Stimulated activated CD4-positive, alpha-beta T cell treated with anti-CD3 and anti-CD28 coated beads, Interleukin-15, amount 100 ng/mL, for 1 hour (primary cell): ENCODE measurements at places on chromosomes 6 and 20.

DNA sequence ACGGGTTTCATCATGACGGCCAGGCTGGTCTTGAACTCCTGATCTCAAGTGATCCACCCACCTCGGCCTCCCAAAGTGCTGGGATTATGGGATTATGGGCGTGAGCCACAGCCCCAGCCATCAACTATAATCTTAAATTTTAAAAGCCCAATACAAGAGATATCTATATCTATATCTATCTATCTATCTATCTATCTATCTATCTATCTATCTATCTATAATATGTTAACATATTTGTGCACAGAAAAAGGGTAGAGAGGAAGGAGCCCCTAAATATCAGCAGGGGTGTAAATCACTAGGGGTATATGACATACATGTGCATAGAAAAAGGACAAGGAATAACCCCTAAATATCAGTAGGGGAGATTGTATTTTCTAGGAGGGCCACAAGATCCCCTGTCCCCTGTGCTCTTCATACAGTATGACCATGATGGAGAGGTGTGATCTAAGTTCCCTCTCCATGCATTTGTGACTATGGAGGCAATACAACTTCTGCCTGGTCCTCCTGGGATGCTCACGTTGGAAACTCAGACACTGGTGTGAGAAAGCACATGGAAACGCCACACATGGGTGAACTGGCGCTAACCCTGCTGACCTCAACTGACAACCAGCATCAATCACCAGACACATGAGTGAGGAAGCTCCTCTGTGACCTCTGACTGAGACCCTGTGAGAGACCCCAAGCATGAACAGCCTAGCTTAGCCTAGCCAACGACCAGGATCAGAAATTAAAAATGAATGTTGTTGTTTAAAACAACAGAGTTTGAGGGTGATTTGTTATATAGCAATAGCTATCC lies 1.2 kb upstream of the SPATS1 start:
- no peak for DNase-seq

DNA sequence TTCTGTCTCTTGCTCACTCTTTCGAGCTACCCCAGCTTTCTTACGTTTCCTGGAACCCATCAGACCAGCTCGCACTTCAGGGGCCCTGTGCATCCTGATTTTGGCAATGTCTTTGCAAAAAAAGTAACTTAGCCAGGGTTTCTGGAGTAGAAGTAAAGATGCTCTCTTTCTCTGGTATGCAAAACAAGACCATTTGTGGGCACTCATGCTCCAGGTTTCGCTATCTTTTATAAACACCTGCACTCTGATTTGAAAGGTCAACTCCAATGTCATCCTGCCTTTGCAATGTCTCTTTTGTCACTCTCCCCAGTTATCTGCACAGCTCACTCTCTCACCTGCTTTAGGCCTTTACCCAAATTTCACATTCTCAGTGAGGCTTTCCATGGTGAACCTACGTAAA lies 869.1 kb downstream of the QKI start:
- no peak for DNase-seq

- DNase-seq, result no peak
Observed at GRCh38 chr6:25441663-25442270, 162.6 kb downstream of the CARMIL1 start.

DNA sequence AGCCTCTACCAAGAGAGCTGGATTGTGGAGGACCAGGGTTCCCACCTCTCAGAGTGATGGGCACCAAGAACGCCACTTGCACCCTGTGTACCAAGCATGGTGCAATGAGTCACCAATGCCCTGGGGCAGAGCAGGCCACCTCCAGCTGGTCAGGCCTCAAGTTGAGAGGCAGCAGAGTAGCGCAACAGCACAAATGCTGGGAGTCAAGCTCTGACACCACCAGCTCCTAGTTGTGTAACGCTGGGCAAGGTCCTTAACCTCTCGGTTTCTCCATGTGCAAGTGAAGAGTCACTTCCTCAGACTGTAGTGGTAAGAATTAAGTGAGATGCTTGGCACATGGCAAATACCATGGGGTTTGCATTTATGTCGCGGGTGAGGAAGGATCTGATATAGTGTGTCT lies 25.6 kb downstream of the GFOD1 start:
- DNase-seq, result no peak

DNA sequence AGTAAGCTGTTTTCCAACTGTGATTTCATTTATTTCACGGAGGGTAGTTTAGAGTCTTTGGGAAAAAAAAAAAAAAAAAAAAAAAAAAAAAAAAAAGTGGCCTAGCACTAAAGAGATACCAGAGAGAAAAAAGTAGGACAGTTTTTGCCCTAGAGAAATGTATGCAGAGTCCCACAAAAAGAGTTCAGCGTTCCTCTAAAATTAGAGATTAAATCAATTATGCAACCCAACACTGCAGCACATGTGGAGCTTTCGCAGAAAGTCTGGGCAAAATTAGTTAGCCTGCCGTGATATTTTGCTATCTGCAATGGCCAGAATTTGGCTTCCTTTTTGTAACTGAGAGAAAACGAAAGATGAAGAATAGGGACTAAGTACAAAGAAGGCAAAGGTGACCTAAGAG lies 309.8 kb downstream of the PKHD1 start:
- DNase-seq, result no peak

DNA sequence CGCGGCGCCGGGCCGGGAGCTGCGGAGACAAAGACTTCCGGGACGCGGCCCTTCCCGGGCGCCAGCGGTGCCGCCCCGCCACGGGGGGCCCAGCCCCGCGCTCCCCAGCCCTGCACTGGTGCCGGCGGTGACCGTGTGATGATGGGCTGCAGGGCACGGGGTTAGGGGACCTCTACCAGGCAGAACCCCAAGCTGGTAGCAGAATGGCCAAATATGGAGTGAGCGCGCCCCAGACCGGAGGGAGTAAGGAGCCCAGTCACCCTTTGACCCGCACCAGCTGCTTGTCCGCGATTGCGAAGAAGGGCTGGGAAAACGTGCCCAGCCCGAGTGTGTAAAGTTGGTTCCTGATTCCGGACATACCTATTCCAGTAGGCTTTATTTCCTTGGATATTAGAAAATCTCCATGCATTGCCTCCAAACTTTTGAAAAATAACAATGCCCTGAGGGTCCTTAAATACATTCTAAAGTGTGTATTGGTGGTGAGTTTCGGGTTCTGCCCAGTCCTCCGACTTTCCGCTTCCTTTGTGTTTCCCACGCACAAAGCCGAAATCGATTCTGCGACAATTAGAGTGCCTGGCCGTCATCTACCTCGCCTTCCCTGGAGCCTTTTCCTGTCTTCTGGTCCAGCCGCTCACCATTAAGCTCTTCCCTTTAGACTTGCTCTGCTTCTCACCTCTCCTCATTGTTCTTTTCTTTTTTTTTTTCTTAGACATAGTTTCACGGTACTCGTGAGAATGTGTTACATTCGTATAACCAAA lies 1.1 kb downstream of the ABRACL start:
- DNase-seq, result no peak

DNA sequence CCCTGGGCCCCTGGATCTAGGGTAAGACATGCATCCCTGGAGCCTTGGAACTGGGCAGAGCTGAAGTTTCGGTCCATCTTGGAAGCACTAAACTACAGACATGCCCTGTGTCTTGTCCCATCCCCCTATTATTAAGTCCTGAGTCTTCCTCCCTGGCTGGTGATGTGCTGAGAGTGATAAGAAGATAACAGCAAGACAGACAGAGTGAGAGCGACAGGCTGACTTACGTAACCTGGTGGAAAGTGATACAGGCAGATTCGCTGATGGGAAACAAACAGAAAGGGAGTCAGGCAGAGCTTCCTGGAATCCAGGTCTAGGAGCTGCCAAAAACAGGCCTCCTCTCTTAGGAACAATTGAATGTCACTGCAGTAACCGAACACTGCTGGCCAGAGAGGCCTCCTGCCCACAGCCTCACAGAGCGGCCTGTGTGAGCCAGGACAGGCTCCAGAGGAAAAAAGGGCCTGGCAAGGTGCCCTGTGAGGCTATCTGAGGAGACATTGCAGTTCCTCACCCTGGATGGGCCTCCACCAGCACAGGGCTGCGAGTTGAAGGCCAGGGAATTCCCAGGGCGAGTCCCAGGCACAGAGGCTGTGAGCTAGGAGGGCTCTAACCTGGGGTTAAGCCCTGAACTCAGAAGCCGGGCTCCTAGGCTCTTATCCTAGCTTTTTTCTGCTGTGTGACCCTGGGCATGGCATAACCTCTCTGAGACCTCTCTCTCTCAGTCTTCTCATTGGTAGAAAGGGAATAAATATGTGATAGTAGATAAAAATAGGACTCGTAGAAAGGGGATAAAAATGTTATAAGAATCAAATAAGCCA lies 34.2 kb upstream of the B4GALT5 start:
- no peak for DNase-seq

DNA sequence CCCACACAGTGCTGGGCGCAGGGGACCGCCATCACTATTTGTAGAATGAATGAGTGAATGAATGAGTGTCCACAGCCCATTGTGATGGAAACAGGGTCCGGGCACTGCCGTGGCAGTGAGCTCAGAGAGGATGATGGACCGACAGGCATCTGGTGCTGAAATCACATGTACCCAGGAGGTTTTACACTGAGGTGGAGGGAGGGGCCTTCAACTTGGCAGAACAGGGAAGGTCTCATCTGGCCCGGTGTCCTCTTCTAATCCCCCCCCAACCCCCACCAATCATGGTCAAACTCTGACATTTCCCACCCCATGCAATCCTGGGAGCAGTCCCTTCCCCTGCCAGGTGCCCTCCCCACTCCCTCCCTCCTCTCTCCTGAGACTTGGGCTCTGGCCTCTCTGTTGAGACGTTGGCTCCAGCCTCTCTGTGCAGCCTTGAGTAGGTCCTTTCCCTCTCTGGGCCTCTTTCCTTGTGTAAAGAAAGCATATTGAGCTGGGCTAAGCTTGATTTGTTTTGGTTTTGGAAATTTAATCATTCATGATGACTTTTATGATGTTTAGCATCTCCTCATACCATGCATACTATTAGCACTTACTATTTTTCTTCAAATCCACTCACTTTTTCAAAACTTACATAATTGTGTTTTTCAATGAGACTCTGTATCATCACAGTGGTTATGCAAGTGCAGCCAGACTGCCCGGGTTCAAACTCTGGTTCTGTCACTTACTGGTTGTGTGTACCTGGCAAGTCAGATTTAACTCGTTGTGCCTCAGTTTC lies 10.8 kb downstream of the KIAA1755 start:
- DNase-seq, result no peak

DNA sequence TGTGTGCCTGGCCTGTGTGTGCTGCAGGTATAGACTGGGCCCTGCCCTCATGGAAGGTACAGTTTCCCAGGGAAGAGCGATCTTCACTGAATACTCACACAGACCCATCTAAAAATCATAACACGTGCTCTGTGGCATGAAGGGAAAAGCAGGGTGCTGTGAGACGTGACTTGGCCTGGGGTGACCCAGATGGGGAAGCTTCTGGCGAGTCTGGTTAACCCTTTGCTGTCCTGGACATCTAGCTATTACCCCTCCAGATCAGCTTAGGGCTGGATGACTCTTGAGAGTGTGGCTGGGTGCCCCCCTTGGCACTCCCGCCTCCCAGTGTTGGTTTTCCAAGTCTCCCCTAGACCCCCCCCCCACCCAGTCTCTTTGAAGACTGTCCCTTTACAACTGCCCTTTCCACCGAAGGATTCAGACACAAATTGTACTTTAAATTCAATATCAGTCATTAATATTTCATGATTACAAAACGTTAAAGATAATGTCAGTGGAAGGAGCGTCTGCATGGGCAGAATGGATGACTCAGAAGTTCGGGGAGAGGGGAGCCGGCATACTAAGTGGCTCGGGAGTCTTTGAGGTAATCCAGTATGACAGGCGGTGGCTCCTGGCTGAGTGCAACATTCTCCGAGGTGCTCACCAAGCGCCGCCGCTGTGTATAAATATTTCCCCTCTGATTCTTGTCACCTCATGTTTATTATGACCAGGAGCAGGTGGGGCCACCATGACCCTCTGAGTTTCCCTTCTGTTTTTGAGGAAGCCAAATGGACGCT lies 77.3 kb downstream of the CD40 start:
- DNase-seq, result no peak

- DNase-seq, result no peak
Observed at GRCh38 chr6:10362300-10362699, 52.6 kb downstream of the TFAP2A start.

- no peak for DNase-seq
Observed at GRCh38 chr6:5115168-5115567, 30.0 kb downstream of the PPP1R3G start.

- DNase-seq, result no peak
Observed at GRCh38 chr20:25361287-25361683, 29.4 kb downstream of the ABHD12 start.

- DNase-seq, result no peak
Observed at GRCh38 chr6:6810727-6811126, 222.2 kb downstream of the LY86 start.

DNA sequence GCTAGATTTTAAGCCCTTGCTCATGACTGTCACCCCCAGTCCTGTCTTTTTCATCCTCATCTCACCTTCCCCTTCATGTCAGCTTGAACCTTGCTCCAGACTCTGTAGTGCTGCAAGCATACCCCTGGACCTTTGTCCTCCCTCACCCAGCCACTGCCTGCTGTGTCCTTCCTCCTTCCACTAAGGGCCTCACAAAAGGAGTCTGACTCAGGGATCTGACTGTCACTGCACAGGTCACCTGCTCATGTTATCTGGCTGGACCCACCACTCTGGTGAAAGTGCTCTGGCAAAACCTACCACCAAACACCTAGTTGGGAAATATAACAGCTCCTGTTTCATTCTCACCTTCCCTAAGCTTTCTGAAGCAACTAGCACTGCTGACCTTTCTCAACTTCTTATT lies 151.4 kb downstream of the INSM1 start:
- no peak for DNase-seq

DNA sequence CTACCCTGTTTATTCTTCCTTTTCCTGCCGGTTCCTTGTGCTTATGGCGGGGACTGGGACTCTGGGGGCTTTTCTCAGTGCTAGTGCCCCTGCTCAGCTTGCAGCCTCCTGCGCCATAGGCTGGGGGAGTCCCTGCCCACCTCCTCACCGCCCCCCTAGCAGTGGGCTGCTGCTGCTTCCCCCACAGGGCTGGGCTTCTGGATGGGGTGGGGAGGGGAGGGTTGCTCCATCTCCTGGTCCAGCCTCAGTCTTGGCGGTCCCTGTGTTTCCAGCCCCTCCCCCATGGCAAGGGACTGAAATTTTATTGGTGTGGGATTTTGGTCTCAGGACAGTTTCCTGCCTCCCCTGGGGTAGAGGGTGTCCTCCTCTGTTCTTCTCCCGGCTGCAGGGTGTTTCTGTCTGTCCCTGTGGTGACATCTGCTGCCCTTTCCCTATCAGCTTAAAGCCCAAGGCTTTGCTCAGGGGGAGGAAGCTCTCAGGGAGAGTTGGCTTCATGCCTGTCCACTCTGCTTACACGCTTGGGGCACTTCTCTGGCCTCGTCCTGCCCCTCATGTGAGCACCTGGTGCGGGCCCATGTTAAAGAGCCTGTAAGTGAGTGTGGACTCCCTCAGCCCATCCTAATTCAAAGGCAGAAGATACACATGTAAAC lies 100.6 kb downstream of the HIVEP1 start:
- DNase-seq, result no peak
